ENCODE measurements at places on chromosomes 6 and 20.

GRCh38 chr6:13776602-13777001, 37.8 kb downstream of the MCUR1 start:
- DNase-seq: no peak

DNA sequence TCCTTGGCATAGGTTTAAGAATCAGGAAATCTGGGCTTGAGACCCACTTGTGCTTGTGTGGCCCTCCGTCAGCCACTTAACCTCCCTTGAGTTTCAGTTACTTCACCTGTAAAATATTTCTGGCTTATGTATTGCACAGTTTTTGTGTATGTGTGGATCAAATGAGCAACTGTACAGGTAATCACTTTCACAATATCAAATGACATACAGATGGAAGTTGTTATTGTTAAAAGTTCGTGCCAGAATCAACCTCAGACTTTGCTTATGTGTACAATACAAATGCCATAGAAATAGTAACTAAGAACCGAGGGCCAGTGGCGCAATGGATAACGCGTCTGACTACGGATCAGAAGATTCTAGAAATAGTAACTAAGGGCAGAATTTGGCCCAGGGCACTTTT, 65.6 kb upstream of the KIF13A start:
- DNase-seq: no peak

GRCh38 chr6:159125951-159126352, 43.2 kb upstream of the FNDC1 start:
- DNase-seq: no peak

DNA sequence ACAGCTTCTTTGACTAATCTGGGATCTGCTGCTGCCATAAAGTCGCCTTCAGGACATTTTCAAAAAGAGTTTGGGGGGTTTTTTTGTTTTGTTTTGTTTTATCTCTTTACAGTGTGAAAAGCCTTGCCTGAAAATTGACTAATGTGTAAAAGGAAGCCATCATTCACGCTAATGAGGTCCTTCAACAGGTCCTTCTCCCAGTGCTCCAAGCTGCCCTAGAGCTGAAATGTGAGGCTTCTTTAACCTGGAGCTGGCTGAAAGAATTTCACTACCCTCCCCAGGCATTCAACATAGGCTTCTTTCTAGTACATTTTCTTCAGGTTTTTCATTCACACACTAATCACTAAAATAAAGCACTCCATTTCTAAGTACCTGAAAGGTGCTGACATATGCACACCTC, 145.1 kb upstream of the PRDM1 start:
- DNase-seq: no peak

GRCh38 chr20:37846573-37846972, 56.4 kb upstream of the VSTM2L start:
- DNase-seq: no peak

GRCh38 chr6:77159730-77160129, 303.6 kb downstream of the HTR1B start:
- DNase-seq: no peak

GRCh38 chr6:27584326-27584725, 111.4 kb upstream of the ZNF184 start:
- DNase-seq: no peak

DNA sequence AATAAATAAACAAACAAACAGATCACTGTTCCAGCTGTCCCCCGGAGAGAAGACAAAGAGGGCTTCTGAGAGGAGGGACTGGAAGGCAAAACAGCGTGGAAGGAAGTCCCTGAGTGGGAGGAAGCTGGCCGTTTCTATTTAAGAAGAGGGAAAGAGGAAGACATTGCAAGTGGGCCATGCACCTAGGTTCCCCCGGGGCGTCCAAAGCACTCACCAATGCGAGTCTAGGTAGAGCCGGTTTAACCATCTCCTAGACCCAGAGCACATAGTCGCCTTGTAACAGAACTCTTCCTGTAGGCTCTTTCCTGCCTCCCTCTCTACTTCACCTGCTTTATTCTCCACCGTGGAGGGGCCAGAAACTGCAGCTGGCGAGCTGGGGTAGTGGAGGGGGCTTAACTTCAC, 158.4 kb downstream of the ZDHHC14 start:
- no peak for DNase-seq

- no peak for DNase-seq
Measured at GRCh38 chr20:51902933-51903332, 100.6 kb upstream of the SALL4 start.

GRCh38 chr20:43316271-43316670, 126.6 kb upstream of the PTPRT start:
- DNase-seq: no peak

DNA sequence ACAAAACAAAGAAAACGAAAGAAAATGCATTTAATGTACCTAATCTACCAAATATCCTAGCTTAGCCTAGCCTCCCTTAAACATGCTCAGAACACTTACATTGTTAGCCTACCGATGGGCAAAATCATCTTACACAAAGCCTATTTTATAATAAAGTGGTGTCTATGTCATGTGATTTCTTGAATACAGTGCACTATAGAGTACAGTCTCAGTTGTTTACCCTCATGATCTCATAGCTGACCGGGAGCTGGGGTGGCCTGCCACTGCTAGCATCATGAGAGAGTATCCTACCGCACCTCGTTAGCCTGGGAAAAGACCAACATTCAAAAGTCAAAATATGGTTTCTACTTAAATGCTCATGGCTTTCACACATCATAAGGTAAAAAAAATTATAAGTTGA, 16.6 kb downstream of the GCNT2 start:
- no peak for DNase-seq

- DNase-seq: no peak
Measured at GRCh38 chr6:115583290-115583689, 477.4 kb downstream of the FRK start.

GRCh38 chr6:102501615-102502014, 1108.1 kb downstream of the GRIK2 start:
- DNase-seq: no peak

GRCh38 chr6:89965441-89966227, 71.4 kb downstream of the GJA10 start:
- no peak for DNase-seq

DNA sequence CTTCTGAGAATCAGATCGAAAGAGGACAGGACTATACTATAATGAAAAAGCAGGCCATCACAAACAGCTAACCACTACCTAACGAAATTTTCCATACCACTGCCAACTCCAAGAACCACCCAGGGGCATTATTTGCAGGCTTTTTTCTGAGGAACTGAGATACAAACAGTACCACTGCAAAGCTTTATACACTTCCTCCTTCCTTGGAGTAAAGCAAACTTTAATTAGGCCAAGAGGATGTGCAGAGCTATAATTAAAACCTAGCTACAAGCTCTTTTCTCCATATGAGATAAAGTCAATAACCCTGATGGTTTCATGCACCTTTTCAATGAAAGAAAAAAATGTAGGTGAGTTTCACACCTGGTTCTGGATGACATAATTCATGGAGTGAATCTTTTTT, 68.5 kb downstream of the ELOVL5 start:
- DNase-seq: no peak

DNA sequence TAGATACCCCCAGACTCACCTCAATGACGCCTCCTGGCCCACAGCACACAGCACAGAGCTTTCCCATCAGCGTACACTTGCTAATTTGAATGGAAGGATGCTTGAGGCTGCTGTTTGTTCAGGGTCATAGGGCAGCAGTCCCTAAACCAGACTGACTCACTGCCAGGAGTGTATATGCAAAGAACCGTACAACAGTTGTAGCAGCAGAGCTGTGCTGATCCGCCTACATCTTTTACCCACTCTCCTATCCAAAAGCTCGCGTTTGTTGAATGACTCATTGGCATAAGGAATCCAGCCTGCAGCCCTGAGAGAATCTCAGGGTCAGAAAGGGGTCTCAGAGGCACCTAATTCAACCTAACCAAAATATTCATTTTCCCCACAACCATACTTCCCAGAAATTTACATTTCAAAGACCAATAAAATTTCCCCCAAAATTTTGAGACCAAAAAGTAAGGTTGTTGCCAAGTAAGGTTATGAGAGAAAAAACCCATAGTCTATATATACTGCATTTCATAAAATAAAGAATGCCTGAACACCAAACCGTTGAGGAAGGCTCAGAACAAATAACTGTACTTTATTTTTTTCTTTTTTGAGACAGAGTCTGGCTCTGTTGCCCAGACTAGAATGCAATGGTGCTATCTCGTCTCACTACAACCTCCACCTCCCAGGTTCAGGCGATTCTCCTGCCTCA, 35.3 kb upstream of the CCND3 start:
- DNase-seq: no peak

DNA sequence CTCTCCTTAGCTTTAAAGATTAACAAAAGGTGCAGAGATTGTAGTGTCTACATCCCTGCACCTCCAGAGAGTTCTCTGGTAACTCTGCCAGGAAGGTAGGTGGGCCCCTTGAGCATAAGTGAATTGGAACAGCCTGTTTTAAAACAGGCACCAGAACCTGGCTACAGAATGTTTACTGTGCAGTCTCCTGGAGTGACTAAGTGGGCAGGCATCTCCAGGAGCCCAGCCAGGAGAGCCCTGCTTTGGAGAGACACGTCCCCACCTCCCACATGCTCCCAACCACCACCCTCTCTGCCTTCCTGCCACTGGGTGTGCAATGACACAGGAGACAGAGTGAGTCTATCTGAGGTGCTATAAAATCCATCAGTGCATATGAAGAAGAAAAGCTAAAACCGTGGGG, 110.3 kb upstream of the EYA4 start:
- no peak for DNase-seq

DNA sequence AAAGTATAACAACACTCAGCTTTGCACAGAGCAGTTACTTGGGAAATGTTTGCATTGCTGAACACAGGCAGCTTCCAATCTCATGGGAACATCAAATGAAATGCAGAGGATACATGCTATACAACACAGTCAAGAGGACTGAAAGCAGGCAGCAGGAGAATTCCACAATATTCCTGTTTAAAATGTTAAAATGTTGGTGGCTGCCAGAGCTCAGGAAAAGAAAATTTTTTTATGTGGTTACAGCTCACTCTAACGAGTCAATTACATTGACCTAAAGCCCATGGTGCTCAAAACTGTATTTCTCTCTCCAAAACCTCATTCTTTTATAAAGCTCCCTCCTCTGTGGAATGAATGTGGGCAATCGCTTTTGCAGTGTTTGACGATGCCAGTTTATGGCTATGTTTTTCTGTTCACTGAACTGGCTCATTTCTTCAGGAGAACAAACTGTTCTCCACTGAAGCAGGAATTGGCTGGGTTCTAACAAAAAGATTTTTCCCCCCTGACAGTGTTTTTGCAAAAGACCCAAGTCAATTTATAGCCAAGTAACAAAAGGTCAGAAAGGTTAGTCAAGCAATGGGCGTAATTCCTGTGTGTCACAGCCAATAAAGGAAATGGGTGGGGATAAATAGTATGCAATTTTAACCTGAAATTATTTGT, 69.0 kb downstream of the ZHX3 start:
- DNase-seq: no peak

DNA sequence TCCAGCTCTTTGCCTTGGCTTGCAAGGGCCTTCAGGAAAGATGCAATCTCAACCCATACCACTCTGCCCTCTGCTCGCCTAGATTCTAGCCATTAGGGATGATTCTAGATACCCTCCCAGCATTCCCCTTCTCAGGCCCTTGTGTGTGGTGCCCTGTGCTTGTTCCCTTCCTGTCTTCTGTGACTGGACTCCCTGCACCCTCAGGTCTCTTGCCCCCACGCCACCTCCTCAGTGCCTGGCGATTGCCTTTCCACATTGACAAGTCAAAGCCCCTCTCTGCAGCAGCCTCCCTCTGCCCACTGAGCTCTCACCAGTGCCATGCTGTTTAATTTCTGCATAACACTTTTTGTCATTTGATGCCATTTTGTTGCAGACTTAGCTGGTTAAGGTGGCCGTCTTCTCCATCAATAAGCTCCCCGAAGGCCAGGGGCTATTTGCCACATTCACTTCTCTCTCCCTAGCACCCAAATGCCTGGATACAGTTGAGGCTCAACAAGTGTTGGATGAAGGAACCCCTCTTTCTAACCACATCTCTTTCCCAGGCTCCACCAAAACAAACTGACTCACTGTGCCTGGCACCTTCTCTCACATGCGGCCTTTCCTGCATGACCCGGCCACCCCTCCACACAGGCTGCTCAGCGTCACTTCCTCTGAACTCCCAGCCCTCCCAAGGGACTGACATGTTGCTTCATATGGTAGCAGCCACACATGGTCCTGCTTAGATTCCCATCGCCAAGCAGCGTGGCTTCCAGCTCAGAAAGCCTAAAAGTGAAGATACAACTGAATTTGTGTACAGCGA, 4.6 kb upstream of the TXNDC5 start:
- no peak for DNase-seq

DNA sequence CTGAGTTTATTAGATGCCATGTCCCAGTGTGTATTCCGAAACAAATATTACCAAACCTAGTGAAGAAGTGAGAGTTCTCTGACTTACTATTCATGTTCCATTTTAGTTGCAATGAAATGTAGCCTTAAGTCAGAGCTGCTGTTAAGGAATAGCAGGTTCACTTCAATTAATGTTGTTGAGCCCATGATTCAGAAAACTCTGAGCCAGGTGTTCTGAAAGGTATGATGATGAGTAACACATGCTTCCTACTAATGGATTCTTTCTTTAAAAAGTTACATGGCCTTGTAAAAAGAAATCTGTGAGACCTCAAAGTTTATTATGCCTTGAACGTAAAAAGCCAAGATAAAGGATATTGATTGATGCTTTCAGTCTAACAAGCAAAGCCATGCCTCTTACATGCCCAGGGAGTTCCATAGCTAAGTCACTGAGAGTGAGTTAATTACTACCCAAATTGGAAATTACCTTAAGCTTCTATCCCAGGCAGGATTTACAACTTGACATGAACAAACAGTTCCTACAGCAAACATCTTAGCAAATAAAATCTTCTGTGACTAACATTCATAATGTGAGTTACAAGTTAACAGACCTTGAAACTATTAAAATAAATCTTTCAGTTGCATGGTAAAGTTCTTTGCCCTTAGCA, 122.9 kb downstream of the AKAP7 start:
- DNase-seq: no peak

- no peak for DNase-seq
Measured at GRCh38 chr20:49591217-49591865, 23.4 kb upstream of the PTGIS start.

DNA sequence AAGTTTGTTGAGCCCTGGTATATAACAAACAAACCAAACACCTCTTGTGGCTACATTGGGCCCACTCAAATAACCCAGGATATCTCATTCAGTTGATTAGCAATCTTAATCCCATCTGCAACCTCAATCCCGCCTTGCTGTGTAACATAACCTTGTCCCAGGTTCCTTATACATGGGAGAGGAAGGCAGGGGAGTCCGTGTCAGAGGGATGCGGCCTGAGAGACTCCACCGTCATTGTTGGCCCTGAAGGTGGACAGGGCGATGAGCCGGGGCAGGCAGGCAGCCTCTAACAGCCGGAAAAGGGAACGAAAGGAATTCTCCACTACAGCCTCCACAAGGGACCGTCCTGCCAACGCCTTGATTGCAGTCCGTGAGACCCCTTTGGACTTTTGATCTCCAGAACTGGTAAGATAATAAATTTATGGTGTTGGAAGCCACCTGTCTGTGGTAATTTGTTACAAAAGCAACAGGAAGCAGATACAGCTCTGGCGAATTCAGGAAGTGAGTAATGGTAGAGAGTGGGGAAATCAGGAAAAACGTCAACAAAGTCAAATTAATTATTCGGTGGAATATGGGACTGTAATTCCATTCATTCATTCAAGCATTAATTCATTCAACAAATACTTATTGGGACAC, 124.5 kb upstream of the SALL4 start:
- no peak for DNase-seq

- no peak for DNase-seq
Measured at GRCh38 chr6:13034316-13034715, 294.0 kb downstream of the TBC1D7 start.
